Dermis microvascular lymphatic vessel endothelial cell (primary cell): ENCODE measurements at places on chromosomes 6 and 20.

- DNase-seq, result no peak
Measured at GRCh38 chr6:55260181-55260580, 67.1 kb upstream of the GFRAL start.

- no peak for DNase-seq
Measured at GRCh38 chr6:107108201-107108890, 7.0 kb downstream of the BEND3 start.

- DNase-seq, result peak; percentile 35
Measured at GRCh38 chr6:138004430-138005287, 102.6 kb downstream of the PERP start.

GRCh38 chr20:17444091-17444490 lies 87.1 kb downstream of the BFSP1 start:
- no peak for DNase-seq

DNA sequence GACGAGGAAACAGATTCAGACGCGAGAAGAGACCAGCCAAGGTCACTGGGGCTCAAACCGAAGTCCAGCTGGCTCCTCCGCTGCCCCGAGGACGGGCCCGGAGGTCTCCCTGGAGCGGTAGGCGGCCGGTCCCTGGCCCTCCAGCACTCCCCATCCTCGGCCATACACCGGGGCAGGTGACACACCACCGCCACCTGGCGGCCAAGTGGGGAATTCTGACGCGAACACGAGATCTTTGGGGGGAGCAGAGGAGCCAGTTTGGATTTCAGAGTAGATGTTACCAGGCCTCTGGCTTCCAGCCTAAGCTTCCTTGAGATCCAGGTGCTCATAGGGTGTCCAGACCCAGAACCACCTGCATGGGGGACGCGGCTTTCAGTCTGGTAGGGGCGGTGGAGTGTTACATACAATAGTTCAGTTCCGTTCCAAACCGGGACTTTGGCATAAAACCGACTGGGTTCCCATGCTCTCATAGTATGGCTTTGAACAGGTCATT lies 16.1 kb downstream of the BPIFB1 start:
- no peak for DNase-seq

DNA sequence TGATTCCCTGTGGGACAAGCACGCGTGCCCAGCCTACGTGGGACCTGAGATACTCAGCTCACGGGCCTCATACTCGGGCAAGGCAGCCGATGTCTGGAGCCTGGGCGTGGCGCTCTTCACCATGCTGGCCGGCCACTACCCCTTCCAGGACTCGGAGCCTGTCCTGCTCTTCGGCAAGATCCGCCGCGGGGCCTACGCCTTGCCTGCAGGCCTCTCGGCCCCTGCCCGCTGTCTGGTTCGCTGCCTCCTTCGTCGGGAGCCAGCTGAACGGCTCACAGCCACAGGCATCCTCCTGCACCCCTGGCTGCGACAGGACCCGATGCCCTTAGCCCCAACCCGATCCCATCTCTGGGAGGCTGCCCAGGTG lies 11.9 kb upstream of the RBCK1 start:
- DNase-seq, result no peak

- DNase-seq, result no peak
Measured at GRCh38 chr6:118016532-118016931, 109.5 kb downstream of the SLC35F1 start.

DNA sequence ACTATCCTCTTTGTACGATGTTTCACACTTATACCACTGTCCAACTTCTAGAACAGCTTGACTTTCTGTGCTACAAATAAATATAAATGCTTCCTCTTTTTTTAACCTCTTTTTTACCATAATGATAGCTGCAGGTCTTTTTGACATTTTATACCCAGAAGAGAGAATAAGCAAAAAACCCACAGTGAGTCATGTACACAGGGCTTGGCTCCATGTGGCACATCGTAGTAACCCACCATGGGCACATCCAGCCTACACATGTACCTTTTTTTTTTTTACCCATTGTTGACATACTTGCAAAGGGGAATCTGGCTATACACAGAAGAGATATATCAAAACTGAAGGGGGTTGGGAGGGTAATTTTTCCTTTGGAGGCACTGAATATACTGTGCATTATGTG lies 59.5 kb upstream of the RSPO3 start:
- no peak for DNase-seq

- DNase-seq, result no peak
Measured at GRCh38 chr20:57470212-57470522, 54.8 kb downstream of the CTCFL start.

DNA sequence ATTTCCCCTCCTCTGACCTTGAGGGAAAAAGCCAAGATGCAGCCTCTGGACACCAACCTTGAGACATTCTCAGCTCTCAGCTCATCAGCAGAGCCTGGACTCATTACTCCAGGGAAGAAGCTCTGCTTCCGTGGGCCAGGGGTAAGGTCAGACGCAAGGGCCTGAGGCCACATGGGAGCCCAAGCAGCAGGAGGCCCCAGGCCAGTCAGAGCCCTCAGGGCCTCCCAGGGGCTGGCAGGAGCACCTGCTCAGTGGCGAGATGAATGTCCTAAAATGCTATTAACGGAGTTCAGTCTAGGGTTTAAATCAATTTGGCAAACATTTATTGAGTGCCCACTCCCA lies 208.6 kb downstream of the ERMARD start:
- DNase-seq, result no peak

DNA sequence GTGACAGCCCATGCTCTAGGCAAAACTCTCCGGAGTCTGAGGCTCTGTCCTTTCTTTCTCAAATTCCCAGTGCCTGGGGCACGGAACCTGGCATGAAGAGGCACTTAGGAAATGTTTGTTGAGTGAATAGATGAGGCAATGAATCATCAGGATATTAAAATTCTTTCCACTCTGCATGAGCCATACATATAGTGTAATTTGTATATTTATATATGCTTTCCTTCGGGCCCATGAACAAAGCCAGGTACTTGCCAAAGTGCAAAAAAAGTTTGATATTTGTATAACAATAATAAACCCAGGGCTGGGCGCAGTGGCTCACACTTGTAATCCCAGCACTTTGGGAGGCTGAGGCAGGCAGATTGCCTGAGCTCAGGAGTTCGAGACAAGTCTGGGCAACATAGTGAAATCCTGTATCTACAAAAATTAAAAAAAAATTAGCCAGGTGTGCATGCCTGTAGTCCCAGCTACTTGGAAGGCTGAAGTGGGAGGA lies 212.3 kb upstream of the ZNF217 start:
- peak; percentile 67 for DNase-seq

GRCh38 chr20:23519556-23519955 lies 28.6 kb downstream of the CST8 start:
- DNase-seq, result no peak

- no peak for DNase-seq
Measured at GRCh38 chr6:30077218-30077617, 1.6 kb upstream of the RNF39 start.

GRCh38 chr20:36467076-36467999 lies 74.0 kb upstream of the MYL9 start:
- peak; percentile 52 for DNase-seq

GRCh38 chr20:48064929-48065328 lies 279.6 kb upstream of the SULF2 start:
- DNase-seq, result no peak

DNA sequence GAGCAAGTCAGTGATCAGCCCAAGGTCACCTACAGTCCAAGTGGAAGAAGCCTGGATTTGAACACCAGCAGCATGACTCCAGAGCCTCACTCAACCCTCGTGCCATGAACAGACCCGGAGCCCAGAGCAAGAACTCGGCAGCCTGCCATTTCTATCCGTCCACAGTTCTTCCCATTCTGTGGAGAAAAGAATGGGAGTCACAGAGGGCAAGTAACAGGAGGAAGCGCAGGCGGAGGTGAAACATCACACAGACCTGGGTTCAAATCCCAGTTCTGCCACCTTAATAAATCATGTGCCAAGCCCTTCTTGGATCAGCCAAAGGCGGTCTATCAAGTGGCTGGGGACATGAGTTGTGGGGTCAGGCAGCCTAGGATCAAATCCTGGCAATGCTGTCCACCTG lies 4.3 kb downstream of the PREX1 start:
- no peak for DNase-seq

DNA sequence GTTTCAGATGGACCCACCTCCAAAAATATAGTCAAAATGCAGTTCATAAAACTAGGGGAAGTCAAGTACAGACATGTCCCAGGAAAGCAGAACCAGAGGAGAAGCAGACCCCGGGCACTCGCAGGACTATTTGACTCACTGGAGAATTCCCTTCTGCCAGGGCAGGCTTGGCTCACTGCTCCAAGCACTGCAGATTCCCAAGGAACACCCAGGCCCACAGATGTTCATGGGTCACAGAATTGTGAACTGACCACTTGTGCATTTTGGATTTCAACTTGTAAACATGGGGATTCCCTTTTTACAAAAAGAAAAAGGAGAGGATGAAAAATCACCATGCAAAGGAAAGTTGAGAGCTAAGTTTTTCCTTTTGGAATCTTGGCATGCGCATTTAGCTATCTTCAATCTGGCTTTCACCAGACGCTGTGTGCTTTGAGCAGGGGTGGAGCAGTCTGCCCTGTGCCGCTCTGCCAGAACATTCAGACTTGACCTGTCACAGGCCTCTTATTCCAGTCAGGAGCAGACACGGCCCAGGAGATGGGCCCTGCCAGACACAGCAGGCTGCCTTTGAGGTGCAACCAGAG lies 237.5 kb upstream of the TAB2 start:
- DNase-seq, result no peak

DNA sequence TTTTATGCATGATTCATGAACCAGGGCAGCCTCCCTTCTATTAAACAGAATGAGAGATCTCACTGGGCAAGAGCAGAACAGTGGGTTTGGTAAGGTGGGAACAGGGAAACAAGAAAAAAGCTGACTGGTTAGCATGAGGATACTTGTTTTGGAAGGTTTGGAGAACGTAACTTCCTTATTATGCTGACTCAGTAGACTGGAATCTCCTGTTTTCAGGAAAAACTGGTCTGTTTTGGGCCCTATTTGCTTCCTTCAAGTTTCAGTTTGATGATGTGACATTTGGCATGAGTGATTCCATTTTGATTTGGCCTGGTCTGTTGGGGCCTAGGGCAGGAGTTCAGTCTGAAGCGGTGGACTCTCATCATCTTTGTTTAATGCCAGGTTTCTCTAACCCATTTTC lies 172.0 kb downstream of the MYLK4 start:
- peak; percentile 82 for DNase-seq

GRCh38 chr20:11274141-11274594 lies 600.4 kb upstream of the JAG1 start:
- DNase-seq, result peak; percentile 63

DNA sequence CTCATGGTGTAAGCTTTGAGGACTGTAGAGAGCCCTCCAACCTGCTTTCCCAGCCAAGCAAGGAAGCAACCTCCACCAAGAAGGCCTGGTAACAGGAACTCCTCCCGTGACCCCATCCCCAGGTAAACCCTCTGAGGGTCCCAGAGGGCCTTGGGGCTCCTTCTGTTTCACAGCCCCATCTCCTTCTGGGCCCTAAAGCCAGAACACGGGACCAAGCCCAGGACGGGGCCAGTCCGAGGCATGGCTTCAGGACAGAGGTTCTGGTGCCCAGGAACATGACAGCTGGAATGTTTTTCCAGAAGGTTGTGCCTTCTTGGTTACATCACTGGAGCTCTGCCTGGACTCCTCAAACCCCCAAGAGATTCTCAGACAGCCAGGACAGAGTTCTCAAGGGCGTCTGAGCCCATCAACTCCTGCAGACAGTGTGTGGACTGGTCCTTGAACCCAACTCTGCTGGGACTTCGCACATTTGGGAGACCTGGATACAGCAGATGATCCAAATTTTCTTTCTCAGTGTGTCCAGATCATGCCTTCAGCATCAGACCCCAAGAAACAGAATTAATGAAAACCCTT lies 43.1 kb downstream of the RRBP1 start:
- no peak for DNase-seq

- DNase-seq, result no peak
Measured at GRCh38 chr6:85068221-85068620, 303.8 kb upstream of the TBX18 start.

DNA sequence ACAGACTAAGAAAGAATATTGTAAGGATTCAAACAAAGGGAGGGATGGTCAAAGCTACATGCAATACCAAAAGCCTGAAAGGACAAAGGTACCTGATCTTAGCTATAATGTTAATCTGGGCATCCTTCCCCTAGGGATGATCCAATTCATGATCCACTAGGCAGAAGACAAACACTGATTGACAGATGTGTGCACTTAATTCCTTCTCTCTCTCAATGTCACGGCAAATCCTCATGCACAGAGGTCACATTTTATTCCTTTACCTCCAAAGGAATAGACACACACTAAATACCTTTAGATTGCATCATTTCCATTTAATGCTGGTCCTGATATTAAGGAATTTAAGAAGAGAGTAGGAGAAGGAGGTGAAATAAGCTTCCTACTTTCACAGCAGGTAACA lies 73.4 kb downstream of the ZNF133 start:
- no peak for DNase-seq

- DNase-seq, result no peak
Measured at GRCh38 chr6:91480402-91480801, 893.5 kb upstream of the MAP3K7 start.

GRCh38 chr6:157825243-157825904 lies 2.3 kb downstream of the SNX9 start:
- DNase-seq, result no peak

DNA sequence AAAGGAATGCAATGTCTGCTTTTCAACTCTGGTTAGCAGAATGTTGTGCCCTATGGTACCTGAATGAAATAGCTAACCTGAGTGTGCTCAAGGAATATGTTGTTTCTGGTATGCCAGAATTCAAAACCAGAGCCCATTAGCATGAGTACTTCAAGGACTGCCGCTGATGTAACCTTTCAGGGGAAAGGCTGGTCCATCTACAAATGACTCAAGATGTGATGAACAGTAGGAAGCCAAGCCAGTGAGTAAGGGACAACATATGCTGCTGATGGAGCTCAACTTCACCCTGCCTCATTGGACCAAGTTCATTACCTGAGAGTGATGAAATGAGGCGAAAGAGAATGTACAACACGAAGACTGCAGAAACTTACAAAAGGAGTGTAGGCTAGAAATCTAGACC lies 95.7 kb upstream of the BMP2 start:
- DNase-seq, result no peak

DNA sequence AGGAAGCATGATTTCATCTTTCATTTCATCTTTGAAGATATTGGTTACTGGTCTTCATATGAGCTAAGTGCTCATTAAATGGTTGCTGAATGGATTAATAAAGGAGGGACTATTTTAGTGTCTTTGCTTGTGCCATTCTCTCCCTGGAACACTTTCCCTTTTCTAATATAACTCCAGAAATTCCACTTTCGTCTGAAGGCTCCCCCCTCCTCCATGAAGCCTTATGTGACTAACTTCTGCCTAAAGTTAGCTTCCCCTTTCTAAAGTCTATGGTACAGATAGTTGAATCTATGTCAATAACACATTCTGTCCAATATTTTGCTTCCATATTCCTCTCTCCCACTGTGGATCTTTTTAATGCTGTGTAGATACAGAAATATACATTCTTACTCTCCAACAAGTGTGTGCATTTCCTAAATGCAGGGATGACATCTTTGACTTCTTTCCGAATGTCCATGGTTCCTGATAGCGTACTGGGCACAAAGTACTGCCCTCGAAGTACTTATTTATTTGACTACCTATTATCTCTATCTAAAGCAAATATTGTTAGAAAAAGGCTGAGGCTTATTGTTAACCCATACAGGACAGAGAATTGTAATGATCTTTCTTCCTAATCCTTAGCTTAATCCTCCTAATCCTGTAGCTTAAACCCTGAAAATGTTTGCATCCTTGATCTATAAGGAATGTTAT lies 84.7 kb upstream of the ELOVL5 start:
- DNase-seq, result no peak
